ENCODE measurements at places on chromosomes 6 and 20.

DNA sequence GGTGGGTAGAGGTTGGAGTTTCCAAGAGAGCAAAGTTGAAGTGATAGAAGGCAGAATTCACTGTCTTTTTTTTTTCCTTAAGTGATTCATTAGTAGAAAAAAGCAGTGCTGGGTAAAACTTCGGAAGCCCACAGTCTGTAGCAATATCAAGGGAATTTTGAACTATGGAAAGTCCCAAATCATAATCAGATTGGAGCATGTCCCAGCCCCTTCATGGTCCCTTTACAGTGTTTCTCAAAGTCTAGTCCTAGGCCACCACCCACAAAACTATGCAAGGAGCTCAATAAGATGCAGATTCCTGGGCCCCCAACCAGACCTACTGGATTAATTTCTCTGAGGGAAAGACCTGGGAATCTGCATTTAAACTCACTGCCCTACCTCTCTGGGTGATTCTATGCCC, 22.6 kb downstream of the NEDD9 start:
- DNase-seq = no peak

GRCh38 chr6:137815692-137816091, 51.4 kb upstream of the TNFAIP3 start:
- DNase-seq = no peak

- peak; percentile 16 for DNase-seq
Measured at GRCh38 chr6:7541175-7542064, at the start of gene DSP. Gene DSP, plus strand, starts transcription at chr6:7541671. Its CDS starts 245 bp downstream, at chr6:7541916.

DNA sequence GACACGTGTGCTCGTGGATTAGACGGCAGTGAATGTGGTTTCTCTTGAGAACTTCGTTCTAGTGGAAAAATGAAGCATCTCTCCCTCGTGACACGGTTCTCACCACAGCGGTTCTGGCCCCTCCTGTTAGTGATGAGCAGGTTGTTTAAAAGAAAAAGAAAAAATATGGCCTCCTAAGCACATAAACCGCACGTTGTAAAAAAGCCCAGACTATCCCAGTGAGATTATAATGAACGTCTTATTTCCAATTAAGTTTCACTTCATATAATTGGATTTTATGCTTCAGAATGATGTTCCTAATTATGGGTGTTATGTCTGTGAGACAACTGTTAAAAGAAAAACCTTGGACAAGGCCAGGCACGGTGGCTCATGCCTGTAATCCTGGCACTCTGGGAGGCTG, 74.5 kb upstream of the FRMD1 start:
- no peak for DNase-seq

DNA sequence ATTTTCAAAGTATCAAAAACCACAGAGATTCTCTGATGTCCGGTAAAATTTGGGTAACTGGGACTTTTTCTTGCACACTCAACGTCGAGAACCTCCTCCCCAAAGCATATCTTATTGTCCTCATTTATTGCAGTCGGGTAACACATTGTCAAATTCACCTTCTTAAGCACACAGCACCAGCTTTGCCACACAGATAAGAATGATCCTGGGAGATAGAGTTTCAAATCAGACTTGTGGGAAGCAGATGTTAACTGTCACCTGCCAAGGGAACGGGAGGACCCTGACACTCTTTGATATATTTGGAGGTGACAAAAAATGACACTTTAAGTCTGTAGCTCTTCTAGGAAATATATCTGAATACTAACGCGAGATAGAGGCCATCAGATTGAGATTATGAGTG, 282.1 kb upstream of the BMP2 start:
- no peak for DNase-seq

- no peak for DNase-seq
Measured at GRCh38 chr6:74976701-74977100, 229.2 kb downstream of the COL12A1 start.

Data from DMS79 treated with DMSO at 0.1 percent for 48 hours (cell line).